Skin of body (tissue), 3 donors: ENCODE measurements at places on chromosomes 3 and 15. TPM values are rescaled to one million over a fixed set of nuclear protein-coding genes. Genes with fewer than 3 reads are reported as not detected.

Gene TUSC7
- total RNA-seq: not detected

Gene RAD54L2
- 18.7 TPM for total RNA-seq

Gene FANCD2OS
- total RNA-seq: not detected

Gene FBN1
- 480 TPM for total RNA-seq

Gene FRMD5
- 0.69 TPM for total RNA-seq

Gene LYZL4
- not detected for total RNA-seq

Gene TMEM42
- 7.0 TPM for total RNA-seq

Gene RETNLB
- not detected for total RNA-seq

Gene MED12L
- 1.5 TPM for total RNA-seq

Gene TOPAZ1
- not detected for total RNA-seq

DNA sequence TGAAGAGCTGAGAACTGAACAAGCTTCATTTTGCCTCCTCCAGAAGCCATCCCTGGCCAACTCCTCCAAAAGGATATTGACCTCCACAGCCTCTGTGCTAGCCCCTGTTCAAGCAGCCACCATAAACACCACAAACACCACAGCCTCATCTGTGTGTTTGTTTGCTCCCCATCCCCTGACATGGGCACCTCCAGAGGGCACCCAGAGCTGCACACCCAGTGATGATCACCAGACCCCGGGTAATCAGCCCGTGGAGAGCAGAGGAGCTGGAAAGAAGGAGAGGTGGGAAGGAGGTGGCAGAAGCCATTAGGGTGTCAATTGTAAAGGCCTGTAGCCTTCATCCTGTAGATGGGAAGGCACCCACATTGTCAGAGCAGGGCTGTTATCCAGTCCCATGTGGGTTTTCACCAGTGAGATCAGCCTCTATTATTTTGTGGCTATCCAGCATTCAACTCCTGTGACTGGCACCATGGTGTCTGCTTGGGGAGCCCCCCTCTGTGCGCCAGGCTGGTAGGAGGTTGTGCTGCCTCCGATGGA is 6.8 kb upstream of the WNT7A start:
- DNase-seq: no peak

- DNase-seq: no peak
These were observed 1.6 kb upstream of the TOPAZ1 start for GRCh38 chr3:44240061-44240460.

DNA sequence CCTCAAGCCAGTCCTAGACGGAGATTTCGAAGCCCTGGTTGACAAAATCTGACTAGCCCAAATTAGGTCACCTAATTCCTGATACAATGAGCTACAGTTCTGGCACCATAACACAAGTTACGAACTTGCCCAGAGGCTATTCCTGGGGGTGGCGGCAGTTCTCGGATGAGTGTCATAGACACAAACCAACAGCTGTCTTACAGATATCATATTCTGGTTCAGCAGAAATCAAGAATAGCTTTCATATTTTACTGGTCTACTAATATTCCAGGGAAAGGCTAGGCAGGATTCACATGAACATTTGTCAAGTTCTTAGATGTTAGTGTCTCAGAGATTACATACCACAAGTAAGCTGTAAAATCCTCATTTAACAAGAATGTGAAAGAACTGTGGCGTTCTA is 8.8 kb downstream of the ANAPC13 start:
- no peak for DNase-seq

DNA sequence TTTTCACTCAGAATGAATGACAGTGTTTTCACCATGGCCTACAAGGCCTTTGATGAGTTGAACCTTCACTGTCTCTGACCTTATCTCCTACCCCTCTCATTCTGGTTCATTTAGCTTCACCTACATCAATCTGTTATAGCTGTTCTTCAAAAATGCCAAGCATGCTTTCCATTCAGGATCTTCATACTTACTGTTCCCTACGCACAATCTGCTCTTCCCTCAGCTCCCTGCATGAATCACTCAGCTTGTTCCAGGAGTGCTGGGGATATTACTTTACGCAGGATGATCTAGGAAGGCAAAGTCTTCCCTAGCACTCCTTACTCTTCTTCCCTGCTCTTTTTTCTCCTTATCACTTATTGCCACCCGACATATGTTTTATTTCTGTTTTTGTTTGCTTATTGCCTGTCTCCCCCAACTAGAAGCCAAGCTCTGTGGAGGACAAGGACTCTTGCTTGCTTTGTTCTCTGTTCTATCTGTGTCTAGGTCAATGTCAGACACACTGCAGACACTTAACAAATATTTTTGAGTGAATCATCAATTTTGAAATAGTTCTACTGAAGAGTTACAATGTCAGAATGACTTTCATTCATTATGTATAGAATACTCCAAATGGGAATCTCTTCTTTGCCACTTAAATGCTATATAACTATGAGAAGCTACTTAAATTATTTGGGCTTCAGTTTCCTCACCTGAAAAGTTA is 238.3 kb upstream of the FEZF2 start:
- DNase-seq: no peak

GRCh38 chr3:53111822-53112221 is 18.4 kb downstream of the RFT1 start:
- DNase-seq: peak; percentile 30

DNA sequence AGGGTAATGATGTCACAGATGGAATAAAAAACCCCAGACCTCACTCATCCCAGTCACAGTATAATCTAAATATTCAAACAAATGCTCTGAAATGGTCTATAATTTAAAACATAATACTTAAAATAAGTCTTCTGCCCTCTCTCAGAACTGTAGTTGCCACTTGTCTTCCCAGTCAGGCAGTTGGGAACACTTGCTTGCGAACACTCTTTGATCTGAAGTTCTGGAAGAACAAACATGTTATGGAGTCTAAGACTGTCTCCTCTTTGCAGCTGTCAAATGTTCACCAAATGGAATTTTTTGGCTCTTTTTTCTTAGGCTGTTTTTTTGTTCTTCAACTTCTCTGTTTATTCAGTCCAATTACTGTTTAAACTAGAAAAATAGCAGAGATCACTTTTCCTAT is 711.1 kb upstream of the GOLIM4 start:
- DNase-seq: no peak

- DNase-seq: no peak
These were observed 51.1 kb upstream of the SPATA12 start for GRCh38 chr3:57009367-57009766.

GRCh38 chr3:183278479-183279088 is 25.5 kb downstream of the B3GNT5 start:
- DNase-seq: no peak

- no peak for DNase-seq
These were observed 70.5 kb upstream of the KLHL25 start for GRCh38 chr15:85865070-85865684.

GRCh38 chr3:126994661-126995245 is 11.8 kb downstream of the PLXNA1 start:
- no peak for DNase-seq

- DNase-seq: no peak
These were observed 12.0 kb upstream of the SEMA4B start for GRCh38 chr15:90188914-90189748.

DNA sequence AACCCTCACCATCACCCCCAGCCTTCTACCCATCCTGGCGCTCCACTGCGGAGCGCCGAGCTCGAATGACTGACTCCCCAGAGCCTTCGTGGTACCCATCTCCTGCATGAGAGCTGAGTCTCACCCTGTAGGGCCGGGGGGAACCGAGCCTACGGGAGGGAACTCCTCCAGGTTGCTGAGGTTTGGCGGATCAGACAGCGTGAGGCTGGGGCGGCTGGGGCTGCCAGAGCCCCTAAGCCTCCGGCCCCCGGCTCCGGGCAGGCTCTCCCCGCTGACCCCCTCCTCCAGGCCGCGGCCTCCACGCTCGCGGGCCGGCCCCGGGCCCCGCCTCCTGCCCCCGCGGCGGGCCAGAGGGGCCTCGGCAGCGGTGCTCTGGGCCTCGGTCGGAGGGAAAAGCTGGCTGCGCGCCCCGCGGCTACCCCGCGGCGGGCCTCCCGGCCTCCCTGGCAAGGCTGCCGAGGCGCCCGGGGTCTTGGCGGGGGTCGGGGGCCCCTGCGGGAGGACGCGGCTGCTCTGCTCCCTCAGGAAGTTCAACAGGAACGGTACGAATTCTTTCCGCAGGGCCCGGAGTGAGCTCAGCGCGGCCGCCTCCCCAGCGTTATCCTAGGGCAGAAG is 643 bp downstream of the CDAN1 start:
- no peak for DNase-seq

DNA sequence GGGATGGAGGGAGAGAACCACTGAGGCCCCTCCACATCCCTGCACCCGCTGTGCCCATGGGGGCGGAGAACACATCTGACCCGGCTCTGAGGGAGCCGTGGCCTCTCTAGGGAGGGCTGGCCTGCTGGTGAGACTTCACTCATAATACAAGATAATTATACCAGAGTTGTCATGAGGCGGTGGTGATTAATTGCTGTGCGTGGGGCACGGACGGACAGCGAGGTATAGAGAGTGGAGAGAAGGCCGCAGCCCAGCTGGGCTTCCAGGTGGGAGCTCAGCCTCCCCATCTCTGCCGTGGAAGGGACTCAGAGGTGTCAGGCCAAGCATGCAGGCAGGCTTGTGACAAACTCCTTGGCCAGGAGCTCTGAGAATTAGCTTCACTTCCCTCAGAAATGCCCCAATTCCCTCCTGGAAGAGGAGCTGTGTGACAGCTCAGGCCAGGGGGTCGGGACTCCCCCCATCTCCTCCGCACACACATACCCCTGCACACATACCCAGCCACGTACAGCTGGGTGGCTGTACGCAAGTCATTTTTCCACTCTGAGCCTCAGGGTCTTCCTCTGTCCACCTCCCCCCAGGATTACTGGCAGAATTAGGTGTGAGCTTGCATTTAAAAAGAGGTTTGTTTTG is 6.0 kb upstream of the GATA2 start:
- no peak for DNase-seq

DNA sequence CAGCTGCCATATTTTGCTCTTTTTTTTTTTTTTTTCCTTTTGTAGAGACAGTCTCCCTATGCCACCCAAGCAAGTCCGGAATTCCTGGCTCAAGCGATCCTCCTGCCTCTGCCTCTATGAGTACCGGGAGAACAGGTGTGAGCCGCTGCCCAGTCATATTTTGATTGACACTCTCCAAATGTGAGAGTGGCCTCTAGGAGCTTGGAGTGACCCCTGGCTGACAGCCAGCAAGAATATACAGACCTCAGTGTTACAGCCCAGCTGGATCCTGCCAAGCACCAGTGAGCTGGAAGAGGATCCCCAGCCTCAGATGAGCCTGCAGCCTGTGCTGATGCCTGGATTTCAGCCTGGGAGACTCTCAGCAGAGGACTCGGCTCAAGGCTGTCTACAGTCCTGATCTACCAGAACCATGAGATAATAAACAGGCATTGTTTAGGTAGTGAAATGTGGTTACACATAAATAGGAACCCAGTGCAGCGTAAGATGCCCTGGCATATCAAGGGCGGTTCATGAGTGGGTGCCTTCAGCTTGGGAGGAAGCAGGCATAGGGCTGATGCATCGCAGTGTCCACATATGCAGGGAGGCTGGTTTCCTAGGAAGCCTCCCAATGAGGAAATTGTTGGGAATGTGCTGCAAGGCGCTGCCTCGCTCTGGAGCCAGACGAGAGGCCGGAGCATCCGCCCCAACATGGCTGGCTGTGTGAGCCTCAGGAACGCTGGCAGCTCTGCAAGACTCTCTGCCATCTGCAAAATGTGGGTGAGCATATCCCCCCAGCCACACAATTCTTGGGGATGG is 38.9 kb upstream of the ATP10A start:
- no peak for DNase-seq

DNA sequence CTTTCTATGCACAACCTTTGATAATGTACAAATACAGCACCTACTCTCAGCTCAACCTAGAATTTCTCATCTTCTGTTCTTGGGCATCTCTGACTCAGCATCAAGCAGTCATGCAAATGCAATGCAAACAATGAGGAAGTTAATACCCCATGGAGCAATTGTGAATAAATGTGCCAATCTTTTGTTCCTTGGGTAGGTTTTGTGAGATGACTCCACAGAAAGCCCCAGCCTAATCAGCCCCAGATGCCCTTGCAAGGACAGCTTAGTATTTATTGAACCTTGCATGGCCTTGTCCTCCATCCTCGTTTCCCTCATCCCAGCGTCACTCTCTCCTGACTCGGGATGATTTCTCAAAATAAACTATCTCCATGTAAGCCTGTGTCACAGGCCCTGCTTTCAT is 494.7 kb upstream of the NECTIN3 start:
- no peak for DNase-seq

DNA sequence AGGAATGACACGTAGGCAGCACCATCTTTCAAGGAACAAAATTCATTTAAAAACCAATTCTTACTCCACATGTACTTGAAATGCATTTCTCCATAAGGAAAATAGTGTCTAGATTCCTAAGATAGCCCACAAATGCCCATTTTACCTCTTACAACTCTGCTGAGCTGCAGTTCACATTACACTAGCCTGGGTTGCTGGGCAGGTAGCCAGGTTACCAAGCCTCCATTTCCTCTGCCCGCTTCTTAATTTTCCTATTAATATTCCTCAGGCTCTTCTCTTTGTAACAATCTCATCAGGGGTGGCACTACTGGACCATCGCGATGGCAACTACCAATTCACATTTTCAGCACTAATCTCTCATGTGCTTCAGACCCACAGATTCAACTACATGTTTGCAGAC is 10.8 kb downstream of the ATP13A3 start:
- DNase-seq: no peak

DNA sequence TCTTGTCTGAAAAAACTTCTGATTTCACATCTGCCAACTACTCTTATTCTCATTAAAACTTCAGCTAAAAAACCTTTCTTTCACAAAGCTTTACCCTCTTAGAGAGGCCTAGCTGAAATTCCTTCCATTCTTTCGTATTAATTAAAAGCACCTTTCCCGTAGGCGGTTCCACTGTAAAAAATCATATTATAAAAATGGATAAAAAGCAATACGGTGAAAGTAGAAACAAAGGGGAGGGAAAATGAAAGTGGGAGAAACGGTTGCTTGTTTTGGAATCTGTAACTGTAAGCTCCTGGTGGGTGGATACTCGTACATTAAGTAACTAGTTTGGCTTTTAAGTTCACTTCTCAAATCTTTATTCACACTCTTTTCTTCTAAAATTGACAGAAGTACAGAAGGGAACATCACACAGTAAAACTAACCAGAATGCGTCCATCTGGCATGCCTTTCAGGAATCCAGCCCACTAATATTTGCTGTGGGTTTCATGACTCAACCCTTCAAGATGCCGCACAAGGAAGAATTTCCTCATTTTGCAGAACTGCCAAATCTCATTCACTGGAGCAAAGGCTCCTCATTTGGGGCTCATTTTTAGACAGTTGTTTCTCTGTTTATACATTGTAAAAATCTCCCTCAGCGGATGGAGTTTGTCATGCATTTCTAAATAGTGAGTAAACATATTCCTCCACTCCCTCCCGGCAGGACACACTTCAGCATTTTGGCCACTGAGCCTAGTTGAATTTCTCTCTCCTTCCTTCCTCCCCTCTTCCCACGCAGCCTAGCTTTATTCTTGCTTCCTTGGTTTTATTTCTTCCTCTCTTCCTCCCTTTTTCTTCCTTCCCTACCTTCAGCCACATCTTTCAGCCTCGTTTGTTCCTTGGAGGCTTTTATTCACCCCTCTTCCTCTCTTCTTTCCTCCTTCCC is 419.5 kb upstream of the NAALADL2 start:
- DNase-seq: peak; percentile 97

GRCh38 chr3:65004306-65004705 is 316.5 kb upstream of the ADAMTS9 start:
- DNase-seq: no peak
